ENCODE measurements at places on chromosomes 5 and 9. TPM values are rescaled to one million over a fixed set of nuclear protein-coding genes. Genes with fewer than 3 reads are reported as not detected.

Gene RNF183
- polyA plus RNA-seq: not detected

Gene PPP1R2B
- not detected for polyA plus RNA-seq

DNA sequence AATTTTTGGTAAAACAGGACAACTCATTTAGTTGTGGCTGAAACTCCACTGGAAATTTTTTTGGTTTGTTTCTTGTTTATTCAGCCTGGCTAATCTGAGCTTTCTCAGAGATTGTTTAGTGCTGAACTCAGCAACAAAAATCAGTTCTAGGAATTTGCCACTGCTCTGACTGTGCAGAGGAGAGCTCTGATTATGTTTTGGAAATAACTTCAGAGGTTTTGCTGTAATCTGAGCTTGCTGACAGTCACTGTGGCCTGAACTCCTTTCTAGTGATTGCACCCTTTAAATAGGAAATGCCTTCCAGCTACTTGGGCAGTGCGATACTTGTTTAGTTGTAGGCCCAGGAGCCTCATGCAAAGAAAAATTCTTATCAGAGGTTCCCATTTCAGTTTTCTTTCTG, 60.2 kb downstream of the OSTF1 start:
- DNase-seq: no peak

DNA sequence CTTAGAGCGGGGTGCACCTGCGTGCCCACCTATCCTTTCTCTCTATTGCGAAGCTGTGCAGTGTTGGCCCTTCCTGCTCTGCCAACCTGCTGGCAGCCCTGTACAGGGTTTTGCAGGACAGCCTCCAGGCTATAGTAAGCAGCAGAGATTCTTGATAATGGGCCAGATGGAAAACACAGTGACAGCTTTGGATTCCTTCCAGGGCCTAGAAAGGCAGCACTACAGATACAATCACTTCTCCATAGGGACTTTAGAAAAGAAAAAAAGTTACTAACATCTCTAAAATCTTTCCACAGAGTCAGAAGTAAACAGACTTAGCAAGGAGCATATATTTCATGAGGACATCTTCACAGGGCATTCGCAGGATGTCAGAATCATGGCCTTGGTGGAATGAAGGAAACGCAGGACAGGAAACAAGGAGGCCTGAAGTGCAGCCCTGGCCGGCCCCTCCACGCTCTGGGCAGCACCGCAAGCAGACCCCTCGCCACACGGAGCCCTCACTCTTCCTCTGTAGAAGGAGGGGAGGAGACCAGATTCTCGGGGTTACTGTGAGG, 172.1 kb upstream of the GAS1 start:
- DNase-seq: no peak

- no peak for DNase-seq
Measured at GRCh38 chr5:82309091-82309531, 31.0 kb upstream of the RPS23 start.

DNA sequence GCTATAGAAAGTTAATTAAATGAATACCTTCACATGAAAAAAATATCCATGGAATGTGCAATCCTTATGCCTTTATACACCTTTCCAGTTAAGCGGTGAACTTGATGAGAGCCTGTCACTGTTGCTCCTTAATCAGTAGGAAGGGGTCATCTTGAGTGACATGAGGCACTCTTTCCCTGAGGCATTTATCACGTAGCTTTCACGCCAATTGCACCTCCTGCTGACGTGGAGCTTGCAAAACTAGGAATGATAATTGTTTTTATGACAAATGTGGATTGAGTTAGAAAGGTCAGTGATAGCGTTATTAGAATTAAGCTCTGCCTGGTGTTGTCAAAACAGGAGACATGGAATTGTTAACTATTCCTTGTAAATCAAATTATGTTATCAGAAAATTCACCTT, 79.7 kb downstream of the SLF1 start:
- no peak for DNase-seq

DNA sequence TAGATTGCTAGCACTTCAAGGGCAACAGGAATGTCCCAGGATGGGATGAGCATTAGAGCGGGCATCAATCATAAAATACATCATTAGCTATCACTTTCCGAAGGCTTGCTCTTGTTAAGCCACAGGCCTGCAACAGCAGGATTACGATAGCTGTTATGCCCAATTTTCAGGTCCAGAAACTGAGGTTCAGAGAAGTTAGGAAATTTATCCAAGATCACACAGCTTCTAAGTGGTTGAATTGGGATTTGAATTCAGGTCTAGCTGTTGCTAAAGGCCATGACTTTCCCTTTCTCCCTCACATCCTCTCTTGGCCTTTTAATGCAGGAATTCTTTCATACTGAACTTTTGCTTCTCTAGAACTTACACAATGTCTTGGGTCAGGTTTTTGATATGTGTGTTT, 119.4 kb upstream of the ERCC6L2 start:
- DNase-seq: no peak

DNA sequence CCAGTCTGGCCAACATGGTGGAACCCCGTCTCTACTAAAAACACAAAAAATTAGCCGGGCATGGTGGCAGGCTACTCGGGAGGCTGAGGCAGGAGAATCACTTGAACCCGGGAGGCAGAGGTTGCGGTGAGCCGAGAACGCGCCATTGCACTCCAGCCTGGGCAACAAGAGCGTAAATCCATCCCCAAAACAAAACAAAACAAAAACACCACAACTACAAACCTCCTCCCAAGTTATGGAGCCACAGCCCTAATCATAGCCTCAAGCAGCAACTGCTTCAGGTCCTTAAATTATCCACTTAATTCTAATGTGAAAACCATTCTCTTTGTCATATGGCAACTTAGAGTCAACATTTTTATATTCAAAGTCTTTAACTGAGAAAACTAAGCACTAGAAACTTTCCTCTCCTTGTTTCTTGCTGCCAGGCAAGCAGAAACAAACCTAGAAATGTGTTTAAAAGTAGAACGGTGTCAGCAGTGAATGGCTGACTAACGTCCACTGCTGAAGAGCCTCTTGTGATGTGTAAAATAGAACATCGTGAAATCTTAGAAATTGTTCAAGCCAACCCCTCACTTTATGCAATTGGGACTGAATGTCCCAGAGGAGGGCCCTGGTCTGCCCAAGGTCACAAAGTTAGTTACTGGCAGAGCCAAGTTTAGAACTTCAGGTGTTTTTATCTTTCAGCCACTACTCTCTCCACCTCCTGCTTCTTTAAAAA, 5.7 kb downstream of the TMEM245 start:
- DNase-seq: no peak

Data from forelimb muscle (tissue), 1 donor.